ENCODE measurements at places on chromosomes 12 and 14.
A peak's percentile ranks its signal among the peaks of the same experiment; 100 is the strongest.

- DNase-seq = no peak
These were observed 29.5 kb upstream of the HIGD1C start for GRCh38 chr12:50922820-50923219.

- no peak for DNase-seq
These were observed 9.8 kb downstream of the VPS37B start for GRCh38 chr12:122886161-122886560.

DNA sequence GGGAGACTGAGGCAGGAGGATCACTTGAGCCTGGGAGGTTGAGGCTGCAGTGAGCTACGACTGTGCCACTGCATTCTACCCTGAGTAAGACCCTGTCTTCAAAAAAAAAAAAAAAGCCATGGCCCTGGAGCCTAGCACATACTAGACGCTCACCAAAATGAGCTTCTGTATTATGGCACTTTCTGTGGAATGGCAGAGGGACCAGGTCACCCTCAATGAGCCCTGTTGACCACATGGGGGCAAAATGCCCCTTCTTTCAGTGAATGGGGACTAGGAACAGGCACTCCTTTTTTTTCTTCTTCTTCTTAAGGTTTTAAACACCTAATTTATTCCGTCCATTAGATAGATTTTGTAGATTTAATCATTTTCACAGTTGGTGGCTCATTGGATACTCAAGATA, 50.5 kb downstream of the FAM222A start:
- DNase-seq = no peak

- no peak for DNase-seq
These were observed 303.5 kb downstream of the EGLN3 start for GRCh38 chr14:33647385-33647786.

DNA sequence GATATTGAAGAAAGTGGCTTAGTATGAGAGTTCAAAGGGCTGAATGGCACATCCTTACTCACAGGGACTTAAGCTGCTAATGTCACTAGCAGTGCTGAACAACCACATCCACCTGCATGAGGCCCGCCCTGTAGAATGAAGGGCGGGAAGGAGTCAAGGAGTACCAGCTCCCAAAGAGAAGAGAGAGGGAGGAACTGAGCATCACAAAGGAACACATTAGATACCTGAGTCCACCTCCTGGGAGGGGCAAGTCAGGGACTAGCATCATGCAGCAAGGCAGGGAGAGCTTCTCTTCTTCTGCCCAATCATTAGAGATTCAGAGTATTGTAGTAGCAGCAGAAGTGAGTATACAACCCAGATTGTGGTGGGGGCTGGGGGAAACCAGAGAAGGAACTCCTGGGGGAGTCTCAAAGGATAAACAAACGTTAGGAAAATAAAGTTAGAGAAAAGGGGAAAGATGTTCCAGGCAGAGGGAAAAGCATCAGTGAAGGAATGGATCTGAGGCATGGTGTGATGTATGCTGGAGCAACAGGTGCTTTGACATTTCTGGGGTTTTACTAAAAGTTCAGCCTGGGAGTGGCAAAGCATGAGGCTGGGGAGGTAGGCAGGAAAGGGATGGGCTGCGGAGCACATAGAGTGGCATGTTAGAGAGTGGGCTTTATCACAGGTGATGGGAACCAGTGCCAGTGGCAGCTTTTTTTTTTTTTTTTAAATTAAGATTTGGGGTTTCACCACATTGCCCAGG, 21.0 kb upstream of the GRIP1 start:
- no peak for DNase-seq

- no peak for DNase-seq
These were observed 684.5 kb downstream of the C12orf50 start for GRCh38 chr12:87344699-87345098.

GRCh38 chr12:107200394-107200793, 107.0 kb upstream of the CRY1 start:
- no peak for DNase-seq

DNA sequence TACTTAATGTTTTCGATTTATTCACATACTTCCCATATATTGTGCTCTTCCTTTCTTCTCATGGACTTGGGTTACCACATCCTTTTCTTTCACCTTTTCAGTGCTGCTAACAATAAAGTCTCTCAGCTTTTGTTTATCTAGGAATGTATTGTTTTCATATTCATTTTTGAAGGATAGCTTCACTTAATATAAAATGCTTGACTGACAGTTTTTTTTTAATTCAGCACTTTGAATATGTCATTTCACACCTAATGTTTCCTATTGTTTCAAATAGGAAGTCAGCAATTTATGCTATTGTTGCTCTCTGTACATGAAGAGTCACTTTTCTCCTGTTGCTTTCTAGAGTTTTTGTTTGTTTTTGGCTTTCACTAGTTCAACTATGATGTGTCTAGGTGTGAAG, 738.3 kb upstream of the STXBP6 start:
- no peak for DNase-seq

GRCh38 chr12:64255249-64255648, 33.2 kb upstream of the KICS2 start:
- DNase-seq = no peak

DNA sequence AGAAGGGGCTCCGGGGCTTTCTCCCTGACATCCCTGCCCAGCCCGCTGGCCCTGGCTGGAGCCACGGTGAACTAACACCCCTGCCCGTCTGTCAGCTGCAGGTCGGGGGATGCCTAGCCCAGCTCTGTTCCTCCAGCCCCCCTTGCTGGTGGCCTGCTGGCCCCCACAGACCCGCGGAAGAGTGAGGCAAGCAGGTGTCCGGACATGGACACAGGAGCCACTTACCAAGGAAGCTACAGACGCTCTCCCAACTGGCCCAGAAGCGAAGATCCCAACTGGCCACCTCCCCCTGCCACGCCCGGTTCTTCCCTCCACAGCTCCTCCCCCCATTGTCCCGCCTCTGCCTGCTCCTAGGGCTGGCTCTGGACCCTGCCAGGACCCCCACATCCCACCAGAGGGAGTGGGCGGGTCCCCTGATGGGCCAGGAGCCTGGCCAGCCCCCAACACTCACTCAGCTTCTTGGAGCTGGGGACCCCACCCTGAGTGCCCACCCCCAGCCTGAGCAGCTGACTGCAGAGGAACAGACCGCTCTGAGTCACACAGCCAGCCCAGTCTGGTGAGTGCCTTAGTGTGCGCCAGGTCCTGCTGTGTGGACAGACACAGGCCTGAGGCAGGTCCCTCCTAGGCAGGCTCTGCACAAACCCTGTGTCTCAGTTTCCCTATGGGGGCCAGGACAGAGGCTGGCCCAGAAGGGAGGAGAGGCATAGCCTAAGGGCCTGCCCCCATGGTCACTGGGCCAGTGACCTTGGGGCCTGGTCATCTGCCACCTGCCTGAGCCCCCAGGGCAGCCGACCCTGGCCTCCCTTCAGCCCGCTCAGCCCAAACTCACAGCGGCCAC, 7.7 kb downstream of the AHNAK2 start:
- no peak for DNase-seq

- peak; percentile 59 for DNase-seq
These were observed 782.5 kb downstream of the TMEM121 start for GRCh38 chr14:106308839-106309389.

- DNase-seq = no peak
These were observed 10.5 kb downstream of the PRKAB1 start for GRCh38 chr12:119678459-119678858.

GRCh38 chr14:92726135-92726932, 22.1 kb downstream of the LGMN start:
- DNase-seq = no peak

GRCh38 chr12:117845271-117845904, 123.4 kb downstream of the KSR2 start:
- DNase-seq = no peak

DNA sequence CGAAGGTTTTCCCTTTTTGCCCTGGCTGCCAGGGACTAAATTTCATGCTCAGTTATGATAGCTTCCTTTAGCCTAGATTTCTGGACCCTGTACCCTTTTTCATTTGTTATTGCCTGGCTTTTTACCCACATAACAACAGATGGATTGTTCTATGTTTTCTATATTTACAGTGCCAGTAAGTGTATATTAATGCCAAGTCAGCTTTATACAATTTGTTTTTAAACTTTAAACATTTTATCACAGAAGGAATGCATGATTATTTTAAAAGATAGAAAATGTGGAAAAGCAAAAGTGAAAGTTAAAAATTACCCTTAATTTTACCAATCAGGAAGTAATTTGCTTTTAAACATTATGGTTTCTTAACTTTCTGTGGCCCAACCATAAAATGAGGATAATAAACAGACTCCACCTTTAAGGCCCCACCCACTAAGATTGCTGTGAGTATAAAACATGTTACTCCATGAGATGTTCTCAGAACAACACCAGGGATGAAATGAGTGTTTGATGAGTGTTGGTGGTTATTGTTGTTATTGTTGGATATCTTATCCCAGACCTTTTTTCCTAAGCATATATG, 496.8 kb downstream of the EGLN3 start:
- DNase-seq = no peak

DNA sequence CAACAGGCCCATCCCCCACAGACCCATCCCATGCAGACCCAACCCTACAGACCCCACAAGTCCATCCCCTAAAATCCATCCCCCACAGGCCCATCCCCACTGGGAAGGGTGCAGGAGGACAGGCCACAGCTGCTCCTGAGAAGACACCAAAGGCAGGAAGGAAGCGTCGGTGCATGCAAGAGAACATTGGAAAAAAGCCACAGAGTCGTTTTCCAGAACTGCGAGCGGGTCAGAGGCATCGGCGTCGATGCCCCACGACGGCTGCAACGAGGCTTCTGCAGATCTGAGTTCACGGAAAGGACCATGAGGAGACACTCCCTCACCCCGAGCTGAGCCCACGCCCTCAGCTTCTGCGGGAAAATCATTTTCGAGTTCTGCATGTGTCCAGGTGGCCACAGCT, 59.6 kb upstream of the GALNT9 start:
- DNase-seq = no peak

- no peak for DNase-seq
These were observed 1006.4 kb upstream of the TMEM132C start for GRCh38 chr12:127260531-127260930.

DNA sequence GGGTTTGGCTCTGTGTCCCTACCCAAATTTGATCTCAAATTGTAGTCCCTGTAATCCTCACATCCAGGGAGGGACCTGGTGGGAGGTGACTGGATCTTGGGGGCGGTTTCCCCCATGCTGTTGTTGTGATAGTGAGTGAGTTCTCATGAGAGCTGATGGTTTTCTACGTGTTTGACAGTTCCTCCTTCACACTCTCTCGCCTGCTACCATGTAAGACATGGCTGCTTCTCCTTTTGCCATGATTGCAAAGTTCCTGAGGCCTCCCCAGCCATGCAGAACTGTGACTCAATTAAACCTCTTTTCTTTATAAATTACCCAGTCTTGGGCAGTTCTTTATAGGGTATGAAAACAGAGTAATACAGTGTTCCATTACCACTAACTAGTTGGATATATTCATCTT, 10.3 kb upstream of the LRRC23 start:
- DNase-seq = no peak

- no peak for DNase-seq
These were observed 2.6 kb downstream of the GLRX5 start for GRCh38 chr14:95537298-95538089.

DNA sequence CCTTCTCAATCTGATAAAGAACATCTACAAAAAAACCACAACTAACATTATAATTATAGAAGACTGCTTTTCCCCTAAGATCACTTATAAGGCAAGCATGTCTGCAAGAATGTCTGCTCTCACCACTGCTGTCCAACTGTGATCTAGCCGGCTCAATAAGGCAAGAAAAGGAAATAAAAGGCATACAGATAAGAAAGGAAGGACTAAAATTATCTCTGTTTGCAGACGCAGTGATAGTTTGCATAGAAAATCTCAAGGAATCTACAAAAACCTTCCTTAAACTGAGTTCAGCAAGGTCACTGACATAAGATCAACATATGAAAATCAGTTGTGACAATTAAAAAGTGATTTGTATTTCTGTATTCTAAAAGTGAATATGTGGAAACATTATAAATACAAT, 138.0 kb upstream of the EGLN3 start:
- no peak for DNase-seq

DNA sequence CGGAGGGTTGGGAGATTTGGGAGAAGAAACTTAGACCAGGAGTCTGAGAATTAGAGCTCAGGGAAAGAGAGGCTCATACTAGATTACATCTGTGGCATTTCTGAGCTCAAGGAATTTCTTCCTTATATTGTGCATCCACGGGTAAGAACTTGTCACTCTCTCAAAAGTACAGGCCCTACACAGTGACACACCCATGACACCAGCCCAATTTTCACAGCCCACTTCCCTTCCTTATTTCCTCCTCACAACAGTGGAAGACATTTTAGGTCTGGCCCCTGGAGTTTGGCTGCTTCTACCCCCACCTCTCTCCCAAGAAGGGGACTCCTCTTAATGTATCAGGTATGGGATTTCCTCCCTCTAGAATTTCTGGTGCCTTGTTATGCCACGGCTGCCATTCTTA, 9.2 kb upstream of the ZNF385A start:
- no peak for DNase-seq

- DNase-seq = no peak
These were observed 60.6 kb upstream of the HECTD1 start for GRCh38 chr14:31268216-31268615.
